Right lung (tissue), 10 donors: ENCODE measurements at places on chromosomes 5 and 9. TPM values are rescaled to one million over a fixed set of nuclear protein-coding genes. Genes with fewer than 3 reads are reported as not detected.

CKS2 gene
- 76.3 TPM for polyA plus RNA-seq

GLRX gene
- polyA plus RNA-seq: 26.0 TPM

DNA sequence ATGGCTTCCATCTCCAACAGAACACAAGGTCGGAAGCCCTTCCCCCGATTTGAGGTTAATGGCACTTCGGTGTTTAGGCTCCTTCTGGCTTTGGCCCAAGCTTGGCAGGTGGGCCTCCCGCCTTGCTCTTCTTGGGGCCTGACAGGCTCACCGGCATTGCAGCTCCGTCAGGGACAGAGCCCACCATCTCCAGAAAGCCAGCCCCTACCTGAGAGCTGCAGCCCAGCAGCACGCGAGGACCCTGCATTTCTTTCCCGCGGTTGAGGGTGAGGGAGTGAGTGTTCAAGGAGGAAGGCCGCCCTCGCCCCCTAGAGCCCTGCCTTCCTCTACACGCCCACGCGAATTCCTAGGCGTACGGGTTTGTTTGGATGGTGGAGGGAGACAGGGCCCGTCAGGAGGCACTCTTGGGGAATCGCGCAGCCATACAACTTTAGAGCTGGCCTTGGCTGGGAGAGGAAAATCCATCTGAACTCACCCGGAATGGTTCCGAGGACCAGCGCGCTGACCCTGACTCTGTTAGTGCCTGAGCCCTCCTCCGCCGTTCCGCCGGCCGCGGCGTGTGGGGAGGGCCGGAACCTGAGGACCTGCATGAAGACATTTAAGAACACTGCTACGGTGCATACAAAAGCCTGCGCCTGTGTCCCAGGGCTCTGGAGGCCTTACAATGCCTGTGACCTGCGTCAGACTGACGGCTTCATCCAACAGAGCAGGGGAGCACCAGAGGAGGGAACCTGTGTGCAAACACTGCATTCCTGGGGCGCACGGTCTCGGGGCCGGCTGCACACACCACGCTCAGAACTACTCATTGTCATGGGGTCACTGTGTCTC, 73.8 kb downstream of the MRPL36 start:
- no peak for DNase-seq

DIPK1B gene
- 29.8 TPM for polyA plus RNA-seq

PCDHB4 gene
- 2.9 TPM for polyA plus RNA-seq
